Upper lobe of right lung (tissue), 1 donor: ENCODE measurements at places on chromosomes 7 and 10.

DNA sequence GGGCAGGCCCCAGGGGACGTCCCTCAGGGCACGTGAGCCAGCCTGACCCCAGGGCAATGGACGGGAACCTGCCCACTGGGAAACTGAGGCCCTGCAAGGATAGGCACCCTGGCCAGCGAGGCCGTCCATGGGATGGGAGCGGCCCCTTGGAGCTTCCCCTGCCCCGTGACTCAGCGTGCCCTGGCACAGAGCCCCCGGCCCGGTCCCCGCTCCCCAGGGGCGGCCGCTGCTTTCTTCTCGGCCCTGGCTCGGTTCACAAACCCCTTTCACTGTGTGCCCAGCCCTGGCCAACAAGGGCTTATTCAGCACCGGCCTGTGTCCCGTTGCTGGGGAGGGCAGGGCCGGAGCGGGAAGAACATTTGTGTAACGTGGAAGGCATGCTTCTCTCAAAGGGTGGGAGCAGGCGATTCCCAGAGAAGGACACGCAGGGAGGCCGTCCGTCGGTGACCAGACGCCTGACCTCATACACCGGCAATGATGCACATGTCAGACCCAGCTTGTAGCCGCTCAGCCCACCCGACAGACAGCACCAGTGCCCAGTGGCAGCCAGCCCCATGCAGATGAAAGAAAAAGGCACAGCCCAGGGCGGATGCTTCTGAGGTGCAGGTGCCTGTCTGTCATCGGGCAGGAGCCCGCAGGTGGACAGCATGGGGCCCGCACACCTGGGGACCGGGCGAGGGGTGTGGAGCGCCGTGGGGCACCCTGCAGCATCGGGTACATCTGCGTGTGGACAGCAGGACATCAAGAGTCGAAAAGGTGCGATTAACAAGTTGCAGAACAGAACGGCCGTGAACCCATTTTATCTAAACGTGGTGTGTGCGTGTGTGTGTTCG, 94.5 kb downstream of the PDGFA start:
- DNase-seq: no peak

- DNase-seq: no peak
Observed at GRCh38 chr10:80509108-80509402, 28.6 kb upstream of the SH2D4B start.

GRCh38 chr7:57437581-57437980, 12.4 kb upstream of the ZNF716 start:
- DNase-seq: no peak

DNA sequence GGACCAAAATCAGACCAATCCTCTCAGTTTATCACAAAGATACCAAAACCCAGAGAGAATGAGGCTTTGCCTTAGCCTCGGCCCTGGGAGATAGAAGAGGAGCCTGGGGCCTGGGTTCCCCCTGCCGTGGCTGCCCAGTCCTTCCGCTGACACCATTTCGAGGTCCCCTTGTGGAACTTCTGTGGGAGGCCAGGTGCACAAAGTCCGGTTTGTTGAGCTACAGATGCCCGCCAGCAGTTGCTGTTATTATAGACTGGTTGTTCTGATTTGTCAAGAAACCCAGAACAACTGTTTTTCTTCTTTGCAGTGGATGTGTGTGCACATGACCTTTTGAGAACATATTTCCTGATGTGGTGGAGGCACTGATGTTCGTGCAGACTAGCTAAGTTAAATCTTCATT, 47.6 kb downstream of the CUX1 start:
- no peak for DNase-seq

DNA sequence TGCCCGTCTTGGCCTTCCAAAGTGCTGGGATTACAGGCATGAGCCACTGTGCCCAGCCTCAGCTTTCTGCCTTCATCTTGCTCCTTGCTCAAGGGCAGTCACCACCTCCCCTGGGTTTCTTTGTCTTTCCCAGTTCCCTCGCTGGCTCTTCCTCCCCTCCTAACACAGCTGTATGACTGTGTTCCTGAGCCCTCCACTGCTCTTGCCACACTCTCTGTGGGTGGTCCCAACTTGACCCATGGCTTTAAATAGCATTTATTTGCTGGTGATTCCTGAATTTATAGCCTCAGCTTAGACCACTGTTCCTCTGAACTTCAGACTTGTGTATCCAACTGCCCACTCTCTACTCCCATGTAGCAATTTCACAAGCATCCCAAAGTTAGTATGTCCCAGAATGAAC, 181.3 kb downstream of the BAMBI start:
- DNase-seq: no peak

DNA sequence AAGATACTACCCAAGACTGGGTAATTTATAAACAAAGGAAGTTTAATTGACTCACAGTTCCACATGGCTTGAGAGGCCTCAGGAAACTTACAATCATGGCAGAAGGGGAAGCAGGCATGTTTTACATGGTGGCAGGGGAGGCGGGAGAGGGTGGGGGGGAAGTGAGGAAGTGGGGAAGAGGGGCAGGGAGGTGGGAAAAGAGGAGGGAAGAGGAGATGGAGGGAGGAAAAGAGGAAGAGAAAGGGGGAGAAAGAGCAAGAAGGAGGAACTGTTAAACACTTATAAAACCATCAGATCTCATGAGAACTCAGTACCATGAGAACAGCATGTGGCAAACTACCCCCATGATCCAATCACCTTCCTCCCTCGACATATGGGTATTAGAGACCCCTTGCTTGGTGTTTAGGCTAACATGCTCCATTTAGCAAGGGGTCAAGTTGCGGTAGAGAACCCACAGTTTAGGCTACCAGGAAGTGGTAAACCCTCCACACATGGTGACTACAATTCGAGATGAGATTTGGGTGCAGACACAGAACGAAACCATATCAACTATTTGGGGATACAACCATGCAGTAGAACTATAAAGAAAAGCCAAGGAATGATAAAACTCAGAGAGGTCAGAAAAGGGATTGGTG, 3.5 kb upstream of the LMBR1 start:
- DNase-seq: no peak

- peak; percentile 57 for DNase-seq
Observed at GRCh38 chr7:100572949-100573675, 588 bp downstream of the SAP25 start.

DNA sequence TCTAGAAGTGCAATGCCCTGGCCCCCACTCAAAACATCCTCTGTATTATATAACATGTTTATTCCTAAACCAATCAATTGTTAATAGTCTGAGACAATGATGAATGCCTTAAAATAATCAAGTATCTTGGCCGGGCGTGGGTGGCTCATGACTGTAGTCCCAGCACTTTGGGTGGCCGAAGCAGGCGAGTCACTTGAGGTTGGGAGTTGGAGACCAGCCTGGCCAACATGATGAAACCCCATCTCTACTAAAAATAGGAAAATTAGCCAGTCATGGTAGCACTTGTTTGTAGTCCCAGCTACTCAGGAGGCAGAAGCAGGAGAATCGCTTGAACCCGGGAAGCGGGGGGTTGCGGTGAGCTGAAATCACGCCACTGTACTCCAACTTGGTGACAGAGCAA, 29.4 kb upstream of the CACNA2D1 start:
- DNase-seq: no peak

DNA sequence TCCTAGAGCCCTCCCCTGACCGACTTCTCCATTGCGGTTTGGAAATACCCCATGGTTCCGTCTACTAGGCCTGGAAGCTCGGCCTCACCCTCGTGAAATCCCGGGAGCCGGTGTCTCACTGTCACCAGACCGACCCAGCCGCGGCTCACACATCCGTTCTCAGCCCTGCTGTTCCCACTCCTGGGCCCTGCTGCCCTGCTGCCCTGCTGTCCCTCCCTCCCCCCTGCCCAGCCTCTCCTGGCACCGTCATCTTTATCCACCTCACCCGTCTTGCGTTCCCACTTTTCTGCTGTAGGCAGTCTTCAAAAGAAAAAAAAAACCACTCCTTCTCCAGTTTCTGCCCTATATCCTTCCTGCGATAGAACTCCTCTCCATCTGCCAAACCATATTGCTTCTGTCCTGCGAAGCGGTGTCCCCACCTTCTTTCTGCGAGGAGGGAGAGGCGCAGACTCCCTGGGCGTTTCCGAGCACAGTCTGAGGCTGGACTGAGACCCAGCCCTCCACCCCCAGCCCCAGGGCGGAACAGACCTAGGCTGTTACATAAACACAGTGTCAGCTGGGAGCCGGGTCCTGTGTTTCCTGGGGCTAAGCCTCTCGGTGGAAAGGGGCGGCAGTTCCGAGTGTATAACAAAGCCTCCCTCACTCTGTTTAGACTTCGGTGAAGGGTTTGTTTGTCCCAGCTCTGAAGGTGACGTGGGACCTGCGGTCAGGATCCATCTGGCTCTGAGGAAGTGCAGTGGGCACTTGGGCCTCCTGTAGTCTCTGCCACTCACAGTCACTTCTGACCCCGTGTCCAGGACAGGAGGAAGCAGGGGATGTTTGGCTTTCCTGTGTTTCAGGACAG, 2.8 kb downstream of the AGAP3 start:
- peak; percentile 91 for DNase-seq

DNA sequence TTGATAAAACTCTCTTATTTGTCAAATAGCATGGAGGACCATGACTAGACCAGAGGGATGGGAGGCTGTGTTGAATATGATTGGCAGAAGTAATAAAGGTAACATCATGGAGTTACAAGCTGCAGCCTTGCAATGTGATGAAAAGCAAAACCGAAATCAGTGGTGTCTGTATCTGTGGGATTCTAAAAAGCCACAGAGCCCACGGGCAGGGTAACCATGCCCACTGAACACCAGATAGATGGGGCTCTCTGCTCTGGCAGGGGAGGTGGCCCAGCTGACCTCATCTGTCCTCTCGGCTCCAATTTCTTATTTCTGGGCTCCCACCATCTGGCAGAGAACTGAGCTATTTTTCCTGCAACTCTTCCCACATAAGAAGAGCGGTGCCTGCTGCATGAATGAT, 1072.2 kb downstream of the GATA3 start:
- DNase-seq: no peak

DNA sequence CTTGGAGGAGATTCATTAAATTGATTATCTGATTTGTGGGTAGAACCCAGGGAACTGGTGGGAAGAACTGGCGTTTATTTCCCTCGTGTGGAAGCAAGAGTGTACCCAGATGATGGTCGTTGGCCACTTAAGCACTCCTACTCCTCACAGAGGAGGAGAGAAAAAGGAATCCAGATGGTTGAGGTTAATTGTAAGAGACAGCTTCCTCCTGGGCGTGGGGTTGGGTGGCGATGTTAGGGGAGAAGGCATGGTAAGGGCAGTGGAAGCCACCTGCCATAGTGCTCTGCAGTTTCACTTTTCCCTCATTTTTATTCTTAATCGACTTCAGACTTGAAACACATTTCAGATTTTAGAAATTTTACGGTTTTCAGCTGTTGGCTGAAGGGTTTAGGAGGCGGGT, 104.1 kb downstream of the DOCK1 start:
- DNase-seq: no peak

DNA sequence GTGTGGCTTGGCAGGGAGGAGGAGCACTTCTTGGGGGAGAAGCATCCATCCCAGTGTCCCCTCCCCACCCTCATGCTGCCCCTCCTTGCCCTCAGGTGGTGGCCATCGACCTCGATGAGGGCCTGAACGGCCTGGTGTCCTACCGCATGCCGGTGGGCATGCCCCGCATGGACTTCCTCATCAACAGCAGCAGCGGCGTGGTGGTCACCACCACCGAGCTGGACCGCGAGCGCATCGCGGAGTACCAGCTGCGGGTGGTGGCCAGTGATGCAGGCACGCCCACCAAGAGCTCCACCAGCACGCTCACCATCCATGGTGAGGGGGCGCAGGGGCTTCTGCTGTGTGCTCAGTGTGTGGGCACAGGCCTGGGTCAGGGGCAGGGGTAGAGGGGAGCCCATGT, 14.8 kb downstream of the C10orf105 start:
- DNase-seq: no peak

DNA sequence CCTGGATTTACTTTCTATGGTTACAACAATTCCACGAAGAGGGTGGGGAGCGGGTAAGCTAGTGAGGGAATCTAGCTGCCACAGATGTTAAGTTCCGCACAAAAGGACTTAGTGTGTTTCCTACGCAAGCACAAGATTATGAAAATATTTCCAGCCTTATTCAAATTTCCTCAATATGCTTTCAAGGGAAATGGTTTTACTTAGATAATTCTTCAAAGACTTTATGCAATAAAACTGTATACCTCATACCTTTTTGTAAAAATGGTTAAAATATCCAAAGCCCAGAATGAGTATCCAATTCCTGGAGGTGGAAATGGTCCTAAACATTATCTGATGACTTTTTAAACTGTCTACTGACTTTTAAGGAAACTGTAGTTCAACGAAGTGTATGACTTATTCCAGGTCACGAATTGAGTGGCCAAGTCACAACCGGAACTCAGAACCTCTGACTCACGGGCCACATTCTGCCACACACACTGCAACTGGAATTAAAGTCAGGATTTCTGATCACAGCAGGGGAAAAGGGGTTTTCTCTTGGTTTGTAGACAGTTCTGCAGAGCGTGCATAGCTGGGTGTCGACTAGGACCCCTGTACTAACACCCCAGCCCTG, 20.2 kb upstream of the INSIG1 start:
- no peak for DNase-seq

DNA sequence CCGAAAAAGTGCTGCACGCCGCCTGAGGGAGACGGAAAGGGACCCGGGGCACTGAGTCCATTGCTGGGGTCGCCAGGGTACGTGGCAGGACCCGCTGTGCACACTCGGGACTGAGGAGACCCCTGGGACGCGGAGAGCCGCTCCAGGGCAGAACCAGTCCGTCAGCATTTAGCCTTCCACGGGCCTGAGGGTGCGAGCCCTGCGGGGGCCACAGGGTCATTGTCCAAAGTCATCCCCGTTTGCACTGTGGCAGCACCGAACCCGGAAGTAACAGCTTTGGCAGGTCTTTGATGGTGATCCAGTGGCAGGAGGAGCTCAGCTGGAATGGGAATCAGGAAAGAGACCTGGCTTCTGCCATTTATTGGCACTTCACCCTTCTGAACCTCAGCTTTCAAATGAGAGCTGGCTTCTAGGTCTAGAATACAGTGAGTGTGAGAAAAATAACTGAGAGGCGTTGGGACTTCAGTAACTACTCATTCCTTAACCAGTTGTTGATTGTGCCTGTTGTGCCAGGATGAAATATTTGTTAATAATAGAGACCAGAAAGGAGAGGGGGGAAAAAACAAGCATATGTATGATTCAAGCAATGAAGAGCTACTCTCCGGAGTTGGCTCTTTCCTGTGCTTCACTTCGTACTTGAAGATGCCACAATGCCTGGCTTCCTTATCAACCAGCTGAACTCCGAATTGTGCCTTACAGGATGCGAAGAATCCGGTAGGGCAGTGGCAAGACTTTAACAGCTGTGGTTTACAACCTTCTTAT, 811 bp upstream of the ARHGAP12 start:
- peak; percentile 79 for DNase-seq

DNA sequence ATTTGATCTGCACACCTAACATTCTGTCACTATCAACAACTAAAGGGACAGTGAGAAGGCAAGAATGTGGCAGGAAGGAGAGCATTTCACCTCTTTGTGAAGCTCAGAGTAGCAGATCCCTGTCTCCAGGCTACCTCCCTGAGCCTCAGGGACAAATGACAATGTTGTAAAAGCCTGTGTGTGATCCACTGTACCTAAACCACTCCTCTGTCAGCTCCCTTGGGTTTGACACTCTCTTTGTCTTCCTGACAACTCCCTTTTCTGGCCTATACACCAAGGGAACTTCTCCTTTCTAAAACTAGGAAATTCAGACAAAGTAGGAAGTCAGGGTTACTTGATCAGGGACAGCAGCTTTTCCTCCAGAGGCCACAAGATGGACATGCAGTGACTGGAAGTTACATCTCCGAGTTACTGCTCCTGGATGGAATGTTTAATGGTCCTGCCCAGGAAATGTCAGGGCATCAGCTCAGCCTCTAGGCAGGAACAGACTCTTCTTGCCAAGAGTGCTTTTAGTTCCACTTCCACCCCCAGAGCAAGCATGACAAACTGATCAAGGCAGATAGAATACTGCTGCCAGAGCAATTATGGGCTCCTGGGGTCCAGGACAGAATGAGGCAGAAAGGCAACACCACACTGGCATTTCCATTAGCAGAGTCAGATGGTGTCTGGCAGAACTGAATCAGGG, 1014.5 kb upstream of the LRRTM3 start:
- no peak for DNase-seq
